ENCODE measurements at places on chromosomes 6 and 20.

GRCh38 chr6:154508573-154509375 lies 1.7 kb downstream of the CNKSR3 start:
- no peak for DNase-seq

GRCh38 chr6:49576618-49577017 lies 26.1 kb downstream of the C6orf141 start:
- no peak for DNase-seq

DNA sequence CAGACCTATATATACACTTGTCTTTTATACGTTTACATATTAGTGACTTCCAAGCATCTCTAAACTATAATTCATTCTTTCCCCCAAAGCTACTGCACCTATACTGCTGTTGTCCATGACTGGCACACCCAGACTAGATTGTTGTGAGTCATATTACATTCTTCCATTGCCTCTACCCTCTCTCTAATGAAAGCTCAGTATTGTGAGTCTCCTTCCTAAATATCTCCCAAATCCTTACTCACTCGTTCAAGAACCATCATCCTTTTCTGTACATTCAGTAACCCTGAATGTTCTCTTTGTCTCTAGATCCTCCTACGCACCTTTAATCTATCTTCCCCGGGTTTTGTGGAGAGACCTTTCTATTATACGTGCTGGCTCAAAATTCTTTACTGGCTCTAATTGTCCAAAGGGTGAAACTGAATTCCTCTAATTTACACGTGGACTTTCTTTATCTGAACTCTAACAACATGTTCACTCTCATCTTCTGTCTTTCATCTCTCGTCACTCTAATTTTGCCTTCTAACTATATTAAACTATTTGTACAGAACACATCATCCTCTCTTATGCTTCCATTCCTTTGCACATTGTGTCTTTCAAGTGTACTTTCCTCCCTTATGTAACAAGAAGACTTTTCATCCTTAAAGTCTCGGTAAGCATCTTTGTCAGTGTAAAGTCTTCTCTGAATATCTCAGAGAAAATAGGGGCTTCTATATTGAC lies 109.3 kb downstream of the IBTK start:
- no peak for DNase-seq

GRCh38 chr20:60085551-60086132 lies 127.4 kb downstream of the CDH26 start:
- no peak for DNase-seq

GRCh38 chr6:112639391-112639831 lies 292.3 kb downstream of the RFPL4B start:
- DNase-seq, result no peak

- no peak for DNase-seq
Measured at GRCh38 chr6:47495207-47495606, 17.6 kb downstream of the CD2AP start.

DNA sequence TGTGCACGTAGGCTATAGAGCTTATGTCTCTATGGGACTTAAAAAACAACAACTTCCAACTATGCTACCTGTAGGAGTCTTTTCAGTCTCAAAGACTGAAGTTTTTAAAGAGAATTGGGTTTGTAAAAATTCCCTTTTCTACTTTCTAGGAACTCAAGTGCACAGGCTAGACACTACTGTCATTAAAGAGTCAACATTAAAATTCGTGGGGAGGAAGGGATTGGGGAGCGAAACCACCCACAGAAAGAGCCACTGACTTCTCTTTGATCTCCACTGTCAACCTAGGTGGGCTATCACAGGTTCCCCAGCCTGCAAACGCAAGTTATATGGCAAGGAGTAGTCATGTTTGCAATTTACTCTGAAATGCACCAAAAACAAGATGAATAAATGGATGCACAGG lies 37.7 kb downstream of the ADTRP start:
- no peak for DNase-seq

DNA sequence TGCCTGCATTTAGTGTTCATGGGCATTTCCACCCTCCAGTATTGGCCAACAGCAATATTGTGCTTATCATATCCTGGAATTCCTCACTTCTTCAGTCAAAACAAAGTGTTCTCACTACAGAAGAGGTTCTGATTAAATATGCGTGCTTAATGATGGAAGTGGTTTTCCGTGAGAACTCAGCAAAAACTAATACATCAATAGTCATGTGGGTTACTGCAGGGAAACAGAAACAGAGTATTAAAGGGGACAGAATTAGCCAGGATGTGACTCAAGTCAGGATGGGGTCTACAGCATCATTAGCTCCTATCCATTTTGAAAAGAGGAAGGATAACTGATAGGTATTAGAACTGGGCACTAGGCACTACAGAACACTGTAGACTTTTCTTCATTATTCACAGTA lies 384.6 kb downstream of the CDKAL1 start:
- no peak for DNase-seq

DNA sequence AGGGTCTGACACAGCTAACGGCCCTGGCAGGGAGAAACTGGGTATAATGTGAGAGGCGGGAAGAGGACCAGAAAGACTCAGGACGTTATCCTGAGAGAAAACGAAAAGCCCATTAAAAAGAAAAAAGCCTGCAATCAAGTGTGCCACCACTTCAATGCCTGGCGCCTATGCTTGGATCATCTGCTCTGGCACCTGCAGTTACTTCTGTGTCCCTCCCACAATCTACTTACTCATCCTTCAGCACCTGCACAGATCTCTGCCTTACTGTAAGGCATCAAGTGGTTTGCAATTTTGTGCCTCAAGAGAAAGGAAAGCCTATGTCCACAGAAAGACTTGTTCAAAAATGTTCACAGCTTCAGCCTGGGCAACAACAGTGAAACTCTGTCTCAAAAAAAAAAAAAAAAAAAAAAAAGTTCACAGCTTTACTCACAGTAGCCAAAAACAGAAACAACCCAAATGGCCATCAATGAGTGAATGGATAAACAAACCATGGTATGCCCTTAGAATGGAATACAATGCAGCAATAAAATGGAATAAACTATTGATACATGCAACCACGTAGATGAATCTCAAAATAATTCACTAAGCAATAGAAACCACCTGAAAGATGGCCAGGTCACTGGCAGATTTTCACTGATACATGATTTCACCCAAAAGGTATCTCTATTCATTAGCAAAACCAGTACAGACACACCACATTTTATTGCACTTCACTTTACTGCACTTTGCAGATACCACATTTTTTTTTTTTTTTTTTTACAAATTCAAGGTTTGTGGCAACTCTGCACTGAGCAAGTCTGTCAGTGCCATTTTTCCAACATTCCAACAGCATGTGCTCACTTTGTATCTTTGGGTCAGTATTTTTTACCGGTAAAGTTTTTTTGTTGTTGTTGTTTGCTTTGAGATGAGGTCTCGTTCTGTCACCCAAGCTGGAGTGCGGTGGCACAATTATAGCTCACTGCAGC lies 48.6 kb downstream of the ABHD12 start:
- DNase-seq, result no peak

GRCh38 chr20:44523746-44524145 lies 1.9 kb upstream of the SERINC3 start:
- DNase-seq, result no peak

DNA sequence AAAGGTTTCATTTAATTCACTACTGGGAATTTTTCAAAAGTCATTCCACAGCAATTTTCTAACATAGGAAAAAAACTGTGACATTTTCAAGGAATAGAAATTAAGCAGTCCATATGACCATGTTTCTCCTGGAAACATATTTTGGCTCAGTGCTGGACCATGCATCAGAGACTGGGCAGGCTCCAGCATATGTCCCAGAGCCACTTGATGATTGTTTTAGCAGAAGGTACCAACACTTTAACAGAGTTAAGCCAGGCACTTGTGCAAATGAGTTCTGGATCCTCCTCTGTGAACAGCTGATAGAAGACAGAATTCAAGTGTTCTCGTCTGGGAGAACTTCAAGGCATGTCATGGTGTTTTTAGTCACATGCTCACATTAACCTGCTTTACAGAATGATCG lies 516.3 kb downstream of the COL12A1 start:
- DNase-seq, result no peak

- no peak for DNase-seq
Measured at GRCh38 chr20:44969300-44969894, 3.1 kb downstream of the STK4 start.

- no peak for DNase-seq
Measured at GRCh38 chr6:139257821-139258398, 33.9 kb downstream of the TXLNB start.

DNA sequence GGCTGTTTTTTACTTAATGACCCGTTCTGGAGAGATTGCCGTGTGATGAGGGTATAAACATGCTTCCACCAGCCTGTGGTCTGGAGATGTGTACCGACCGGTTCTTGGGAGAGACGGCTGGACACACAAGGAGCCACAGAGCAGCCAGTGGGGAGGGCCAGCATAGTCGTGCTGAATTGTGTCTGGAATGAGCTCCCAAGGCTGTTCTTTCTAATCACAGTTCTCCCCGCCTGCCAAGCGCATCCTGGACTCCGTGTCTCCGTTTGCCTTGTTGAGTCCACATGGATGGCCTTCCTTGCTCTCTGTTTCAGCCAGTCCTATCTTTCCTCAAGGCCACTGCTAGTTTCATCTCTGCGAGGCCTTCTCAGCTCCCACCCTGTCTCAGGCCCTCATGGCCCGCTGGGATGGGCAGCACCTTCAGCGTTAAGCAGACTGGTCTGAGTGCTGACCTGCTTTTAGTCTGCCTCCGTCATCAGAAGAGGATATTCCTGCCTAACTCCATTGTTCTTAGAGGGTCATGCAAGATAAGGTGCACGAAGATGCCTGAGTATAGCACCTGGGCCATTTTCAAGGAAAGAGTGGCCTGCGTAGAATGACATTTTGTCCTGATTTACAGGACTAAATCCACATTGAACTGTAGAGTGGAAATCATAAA lies 20.6 kb downstream of the MANBAL start:
- DNase-seq, result peak; percentile 61

DNA sequence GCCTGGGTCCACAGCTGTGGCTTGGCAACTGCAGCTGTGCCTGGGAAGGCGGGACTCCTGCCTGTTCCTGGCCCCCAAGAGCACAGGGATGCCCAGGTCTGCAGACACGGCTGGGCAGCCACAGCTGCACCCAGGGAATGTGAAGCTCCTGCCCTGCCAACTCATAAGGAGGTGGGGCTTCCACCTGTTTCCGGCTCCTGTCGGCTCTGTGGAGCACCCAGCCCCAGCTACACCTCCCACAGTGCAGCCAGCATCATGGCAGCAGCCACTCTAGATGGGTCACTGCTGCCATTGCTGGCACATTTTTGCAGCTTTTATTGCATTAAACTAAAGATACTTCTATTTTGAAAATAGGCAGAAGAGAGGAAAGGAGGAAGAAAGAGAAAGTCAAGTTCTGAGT lies 207.9 kb downstream of the SAMD5 start:
- DNase-seq, result no peak

DNA sequence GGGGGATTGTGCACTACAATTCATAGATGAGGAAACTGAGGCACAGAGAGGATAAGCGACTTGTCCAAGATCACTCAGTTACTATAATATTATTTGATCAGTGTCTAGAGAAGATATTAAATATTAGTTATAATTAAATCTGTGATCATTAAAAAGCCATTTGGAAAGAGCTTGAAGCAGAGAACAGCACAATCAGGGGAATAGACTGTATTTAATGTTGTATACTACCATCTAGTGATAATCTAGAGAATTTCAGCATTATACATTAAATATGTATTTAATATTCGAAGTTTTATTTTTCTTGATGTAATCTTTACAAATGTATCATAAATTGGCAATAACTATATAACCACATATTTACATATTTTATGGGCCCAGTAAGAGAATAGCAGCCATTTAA lies 20.1 kb upstream of the MTCL3 start:
- no peak for DNase-seq

DNA sequence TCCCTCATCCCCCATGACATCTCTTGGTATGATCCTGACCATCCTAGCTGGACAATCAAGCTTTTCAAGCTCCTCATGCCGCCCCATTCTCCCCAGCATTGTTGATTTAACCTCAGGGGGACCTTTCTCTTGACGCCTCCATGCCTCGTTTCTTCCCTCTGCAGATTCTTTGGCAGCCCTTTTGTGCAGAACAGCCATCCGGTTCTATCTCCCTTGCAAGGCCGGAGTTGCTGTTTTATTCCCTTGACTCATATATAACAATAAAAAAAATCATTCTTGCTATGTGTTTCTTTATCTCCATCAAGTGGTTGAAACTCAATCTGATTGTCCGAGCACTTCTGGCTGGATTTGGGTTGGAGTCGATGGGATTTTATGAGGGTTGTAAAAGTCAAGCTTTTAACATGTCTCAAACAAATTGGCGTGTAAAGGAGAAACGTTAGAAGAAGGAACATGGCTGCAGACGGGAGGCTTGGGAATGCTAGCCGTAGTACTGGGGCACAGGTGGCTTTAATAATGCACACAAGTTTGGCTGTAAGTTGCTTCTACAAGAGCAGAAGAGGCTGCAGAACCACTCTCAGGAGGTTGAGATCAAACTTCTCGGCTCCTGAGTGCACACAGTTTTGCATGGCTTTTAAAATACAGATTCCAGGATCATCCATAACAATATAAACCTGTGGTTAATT lies 3.9 kb upstream of the SULF2 start:
- no peak for DNase-seq

- no peak for DNase-seq
Measured at GRCh38 chr20:39136798-39137197, 174.7 kb downstream of the DHX35 start.

DNA sequence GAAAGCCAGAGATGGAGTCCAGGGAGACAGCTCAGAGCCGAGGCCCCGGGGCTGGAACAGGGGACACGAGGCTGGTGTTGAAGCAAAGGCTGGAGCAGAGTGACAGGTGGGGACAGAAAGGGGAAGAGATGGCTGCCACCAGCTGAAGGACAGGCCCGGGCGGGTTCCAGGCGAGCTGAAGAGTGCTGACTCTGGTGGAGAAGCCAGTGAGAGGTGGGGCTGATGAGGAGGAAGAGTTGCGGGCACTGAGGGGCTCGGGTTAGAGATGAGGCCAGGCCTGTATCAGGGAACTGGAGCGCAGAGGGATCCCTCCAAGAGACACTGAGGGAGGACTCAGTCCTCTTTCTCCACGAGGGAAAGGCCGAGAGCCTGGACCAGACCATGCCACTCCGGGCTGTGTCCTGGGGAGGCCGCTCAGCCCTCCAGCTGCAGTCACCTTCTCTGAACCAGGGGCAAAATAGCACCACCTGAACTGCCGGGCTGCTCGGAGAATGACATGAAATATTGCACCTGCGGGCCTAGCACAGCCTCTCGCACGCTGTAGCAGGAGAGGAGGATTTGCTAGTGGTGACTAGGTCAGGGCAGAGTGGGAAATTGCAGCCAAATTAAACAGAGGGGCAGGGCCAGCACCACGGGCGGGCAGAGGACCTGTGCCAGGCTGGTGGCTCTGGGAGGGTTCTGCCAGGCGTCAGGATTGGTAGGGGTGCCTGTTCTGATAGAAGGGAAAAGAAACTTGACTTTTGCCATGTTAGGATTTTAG lies 175.9 kb downstream of the ZDHHC14 start:
- DNase-seq, result no peak

- no peak for DNase-seq
Measured at GRCh38 chr20:2879146-2879545, 5.9 kb downstream of the PTPRA start.

Data from chondrocyte (in vitro differentiated cells).